ENCODE measurements at places on chromosomes 4 and X.

DNA sequence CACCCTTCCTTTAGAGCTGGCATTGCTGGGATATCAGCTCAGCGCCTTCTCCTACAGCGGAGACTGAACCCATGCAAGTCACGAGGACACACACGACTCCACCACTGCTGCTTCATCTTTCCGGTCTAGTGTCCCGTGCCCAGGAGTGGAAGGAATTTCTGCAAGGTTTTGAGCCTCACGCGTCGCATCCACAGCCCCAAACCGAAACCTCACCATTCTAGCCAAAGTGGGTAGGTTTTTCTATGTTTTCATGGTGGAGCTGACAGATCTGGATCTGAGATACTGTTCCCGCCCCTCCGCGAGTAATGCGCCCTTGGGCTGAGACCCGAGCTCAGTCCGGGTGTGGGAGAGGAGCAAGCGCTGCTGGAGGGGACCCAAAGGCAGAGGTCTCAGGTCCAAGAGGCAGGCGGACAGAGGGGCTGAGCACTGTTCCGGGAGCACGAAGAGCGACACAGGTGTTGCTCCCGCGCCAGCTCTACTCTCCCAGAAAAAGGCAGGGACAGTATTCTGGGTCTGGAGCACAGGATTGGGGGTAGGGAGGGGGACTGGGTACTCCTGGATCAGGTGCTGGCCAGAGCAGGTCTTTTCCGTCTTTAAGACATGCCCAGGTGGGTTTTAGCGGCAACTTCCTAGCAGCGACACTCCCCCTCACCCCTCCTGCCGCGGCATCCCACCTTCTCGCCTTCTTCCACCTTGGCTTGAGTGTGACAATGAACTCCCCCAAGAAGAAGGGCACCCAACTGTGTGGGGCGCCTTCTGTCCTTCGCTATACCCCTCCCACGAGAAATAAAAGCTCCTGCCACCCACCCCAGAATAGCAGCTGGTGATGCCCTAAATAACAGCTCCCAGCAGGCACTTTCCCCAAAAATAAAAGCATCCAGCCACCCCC lies 1.8 kb downstream of the EPHA5 start:
- DNase-seq: no peak

GRCh38 chr4:148006001-148006400 lies 274.1 kb downstream of the ARHGAP10 start:
- DNase-seq: no peak

GRCh38 chrX:45975633-45976032 lies 569.6 kb downstream of the ZNF674 start:
- DNase-seq: no peak

GRCh38 chr4:143186649-143187048 lies 1.9 kb downstream of the USP38 start:
- no peak for DNase-seq

DNA sequence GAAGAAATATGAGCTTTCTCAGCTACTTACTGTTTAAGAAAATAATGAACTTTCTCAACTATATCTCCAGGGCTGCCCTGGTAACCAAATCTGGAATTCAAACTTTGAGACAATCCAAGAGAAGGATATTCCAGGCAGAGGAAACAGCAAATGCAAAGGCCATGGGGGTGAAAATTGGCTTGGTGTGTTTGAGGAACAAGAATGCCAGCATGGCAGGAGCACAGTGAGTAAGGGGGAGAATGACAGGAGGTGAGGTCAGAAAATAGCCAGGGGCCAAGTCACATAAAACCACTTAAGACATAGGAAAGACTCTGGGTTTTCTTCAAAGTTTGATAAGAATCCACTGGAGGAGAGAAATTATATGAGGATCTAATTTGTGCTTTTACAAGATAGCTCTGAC lies 27.2 kb upstream of the BTC start:
- no peak for DNase-seq

GRCh38 chrX:43656005-43656494 lies at the start of gene MAOA:
MAOA (plus strand) TSS chrX:43656299; CDS start chrX:43656342, 43 bp downstream.
- DNase-seq: no peak

DNA sequence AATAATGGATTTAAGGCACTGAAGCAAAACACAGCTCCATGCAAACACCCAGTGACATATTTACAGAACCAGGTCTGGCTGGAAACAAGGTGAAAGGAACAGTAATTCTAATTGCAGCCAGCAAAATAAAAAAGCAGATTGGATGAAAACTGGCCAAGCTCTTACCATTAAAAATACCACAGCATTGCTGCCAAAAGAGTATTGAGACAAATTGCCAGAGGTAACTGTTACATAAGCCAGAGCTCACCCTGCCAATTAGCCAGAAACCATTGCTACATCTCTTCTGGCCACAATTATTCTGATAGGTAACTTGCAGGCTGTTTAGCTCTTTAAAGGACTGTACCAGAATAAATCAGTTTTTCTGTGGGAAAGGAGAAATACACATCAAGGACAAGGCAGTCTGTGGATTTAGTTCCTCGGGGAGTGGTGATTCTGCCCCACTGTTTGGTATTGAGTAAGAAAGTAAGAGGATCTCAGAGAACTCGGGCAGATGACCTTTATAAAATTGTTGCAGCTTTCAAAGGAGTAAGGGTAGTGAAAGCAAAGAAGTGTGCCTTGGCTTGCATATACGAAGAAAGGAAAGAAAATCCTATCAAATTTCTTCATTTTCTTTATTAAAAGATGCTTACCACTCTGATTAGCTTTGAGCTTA lies 369.5 kb downstream of the PPP3CA start:
- no peak for DNase-seq
